ENCODE measurements at places on chromosomes 3 and 15.

DNA sequence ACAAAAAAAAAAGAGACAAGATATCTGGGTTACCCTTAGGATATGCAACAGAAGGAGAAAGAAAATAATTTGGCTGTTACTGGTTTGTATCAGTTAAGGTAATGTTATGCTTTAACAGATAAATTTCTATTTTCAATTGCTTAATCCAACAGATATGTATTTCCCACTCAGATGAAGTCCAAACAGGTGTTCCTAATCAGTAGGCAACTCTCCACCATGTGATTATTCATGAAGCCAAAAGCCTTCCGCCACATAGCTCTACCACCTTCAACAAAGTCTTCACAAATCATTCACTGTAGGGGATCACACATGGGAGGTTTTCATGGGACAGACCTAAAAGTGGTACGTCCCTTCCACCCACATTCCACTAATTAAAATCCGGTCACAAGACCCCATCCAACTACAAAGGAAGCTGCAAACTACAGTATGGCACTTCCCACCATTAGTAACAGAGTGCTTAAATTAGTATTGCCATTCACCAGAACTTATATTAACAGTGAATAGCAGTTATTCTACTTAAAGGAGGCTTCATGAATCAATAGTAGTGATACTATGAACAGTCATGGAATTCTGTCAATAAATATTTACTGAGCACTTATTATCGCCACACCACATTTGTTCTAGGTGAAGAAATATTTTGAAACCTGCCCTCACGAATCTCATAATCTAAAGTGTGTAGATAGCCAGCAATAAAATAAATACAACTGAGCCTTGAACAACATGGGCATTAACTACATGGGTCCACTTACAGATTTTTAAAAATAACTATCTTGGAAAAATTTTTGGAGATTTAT is 66.5 kb downstream of the SFMBT1 start:
- DNase-seq, result no peak

DNA sequence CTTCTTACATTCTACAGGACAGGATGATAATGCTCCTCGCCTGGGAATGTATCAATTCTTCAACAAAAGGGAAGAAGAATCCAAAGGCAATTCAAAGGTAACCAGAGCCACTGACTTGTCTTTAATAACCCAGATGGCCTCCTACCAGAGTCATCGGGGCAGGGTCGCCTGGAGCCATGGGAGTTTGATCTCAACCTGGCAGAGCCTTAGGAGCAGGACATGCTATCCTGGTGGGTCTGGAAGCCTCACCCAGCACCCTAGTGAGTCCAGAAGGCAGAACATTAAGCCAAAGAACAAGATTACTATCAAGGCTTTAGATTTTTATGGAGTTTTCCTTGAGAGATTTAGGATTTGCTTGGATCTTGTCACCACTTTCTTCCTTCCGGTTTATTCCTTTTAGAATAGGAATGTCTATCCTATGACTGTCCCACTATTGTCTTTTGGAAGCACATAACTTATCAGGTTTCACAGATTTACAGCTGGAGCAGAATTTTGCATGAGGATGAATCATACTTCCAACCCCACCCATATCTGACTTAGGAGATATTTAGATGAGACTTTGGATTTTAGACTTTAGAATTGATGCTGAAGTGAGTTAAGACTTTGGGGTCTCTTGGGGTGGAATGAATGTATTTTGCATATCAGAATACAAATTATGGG is 330.3 kb upstream of the GOLIM4 start:
- DNase-seq, result no peak

- no peak for DNase-seq
These were observed 631 bp upstream of the MFGE8 start for GRCh38 chr15:88913850-88914169.

GRCh38 chr15:94258246-94258645 is 26.9 kb downstream of the MCTP2 start:
- DNase-seq, result no peak

- DNase-seq, result no peak
These were observed 398.0 kb downstream of the TIGIT start for GRCh38 chr3:114691871-114692270.

DNA sequence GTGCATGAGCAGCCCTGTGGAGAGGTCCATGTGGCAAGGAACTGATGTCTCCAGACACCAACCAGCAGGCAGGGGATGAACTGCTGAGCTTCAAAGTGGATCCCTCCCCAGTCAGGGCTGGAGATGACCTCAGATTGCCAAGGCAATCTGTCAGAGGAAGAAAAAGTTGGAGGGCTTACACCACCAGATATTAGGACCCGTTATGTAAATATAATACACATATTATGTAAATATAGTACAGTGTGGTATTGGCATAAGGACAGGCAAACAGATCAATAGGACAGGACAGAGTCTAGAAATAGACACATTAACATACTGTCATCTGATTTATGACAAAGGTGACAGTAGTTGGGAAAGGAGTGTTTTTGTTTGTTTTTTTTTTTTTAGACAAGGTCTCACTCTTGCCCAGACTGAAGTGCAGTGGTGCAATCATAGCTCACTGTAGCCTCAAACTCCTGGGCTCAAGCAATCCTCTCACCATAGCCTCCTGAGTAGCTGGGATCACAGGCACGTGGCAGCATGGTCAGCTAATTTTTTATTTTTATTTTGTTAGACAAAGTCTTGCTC is 18.0 kb upstream of the RAB7A start:
- no peak for DNase-seq

GRCh38 chr3:98518816-98519215 is 3.9 kb downstream of the CLDND1 start:
- DNase-seq, result no peak

Measured in naive thymus-derived CD4-positive, alpha-beta T cell (primary cell).